Tibial nerve (tissue), 4 donors: ENCODE measurements at places on chromosomes 13 and 19.

GRCh38 chr13:20001366-20002190 lies 43.1 kb downstream of the ZMYM2 start:
- no peak for DNase-seq

- no peak for DNase-seq
Measured at GRCh38 chr19:18253716-18254115, 20.5 kb downstream of the IQCN start.

- DNase-seq = no peak
Measured at GRCh38 chr19:45906221-45906620, 3.8 kb upstream of the MYPOP start.

DNA sequence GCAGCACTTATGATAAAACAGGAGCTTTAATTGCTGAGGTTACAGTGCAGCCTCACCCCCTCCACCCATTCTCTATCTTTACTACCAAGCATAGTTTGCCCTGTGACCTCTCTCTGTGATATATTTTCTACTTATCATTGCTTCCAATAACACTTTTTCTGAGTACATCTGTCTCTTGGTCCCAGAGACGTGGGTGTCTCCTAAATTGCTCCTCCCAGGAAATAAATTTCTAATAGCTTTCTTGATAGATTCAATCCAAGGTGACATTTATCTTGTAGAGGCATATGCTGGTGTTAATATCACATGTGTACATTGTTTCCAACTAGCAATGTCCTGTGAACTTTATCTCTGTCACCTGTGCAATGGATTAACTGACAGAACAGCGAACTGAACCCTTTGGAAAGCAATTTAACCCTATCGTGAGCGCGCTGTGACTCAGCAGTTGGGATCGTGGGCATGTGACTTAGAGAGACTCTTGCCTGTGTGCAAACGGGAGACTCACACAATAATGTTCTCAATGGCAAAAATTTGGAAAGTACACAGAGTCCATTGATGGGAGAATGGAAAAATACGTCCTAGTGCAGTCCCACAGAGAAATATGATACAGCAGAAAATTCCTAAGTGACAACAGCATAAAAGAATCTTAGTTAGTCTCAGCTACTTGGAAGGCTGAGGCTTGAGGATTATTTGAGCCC lies 7.0 kb upstream of the MAP2K2 start:
- no peak for DNase-seq

DNA sequence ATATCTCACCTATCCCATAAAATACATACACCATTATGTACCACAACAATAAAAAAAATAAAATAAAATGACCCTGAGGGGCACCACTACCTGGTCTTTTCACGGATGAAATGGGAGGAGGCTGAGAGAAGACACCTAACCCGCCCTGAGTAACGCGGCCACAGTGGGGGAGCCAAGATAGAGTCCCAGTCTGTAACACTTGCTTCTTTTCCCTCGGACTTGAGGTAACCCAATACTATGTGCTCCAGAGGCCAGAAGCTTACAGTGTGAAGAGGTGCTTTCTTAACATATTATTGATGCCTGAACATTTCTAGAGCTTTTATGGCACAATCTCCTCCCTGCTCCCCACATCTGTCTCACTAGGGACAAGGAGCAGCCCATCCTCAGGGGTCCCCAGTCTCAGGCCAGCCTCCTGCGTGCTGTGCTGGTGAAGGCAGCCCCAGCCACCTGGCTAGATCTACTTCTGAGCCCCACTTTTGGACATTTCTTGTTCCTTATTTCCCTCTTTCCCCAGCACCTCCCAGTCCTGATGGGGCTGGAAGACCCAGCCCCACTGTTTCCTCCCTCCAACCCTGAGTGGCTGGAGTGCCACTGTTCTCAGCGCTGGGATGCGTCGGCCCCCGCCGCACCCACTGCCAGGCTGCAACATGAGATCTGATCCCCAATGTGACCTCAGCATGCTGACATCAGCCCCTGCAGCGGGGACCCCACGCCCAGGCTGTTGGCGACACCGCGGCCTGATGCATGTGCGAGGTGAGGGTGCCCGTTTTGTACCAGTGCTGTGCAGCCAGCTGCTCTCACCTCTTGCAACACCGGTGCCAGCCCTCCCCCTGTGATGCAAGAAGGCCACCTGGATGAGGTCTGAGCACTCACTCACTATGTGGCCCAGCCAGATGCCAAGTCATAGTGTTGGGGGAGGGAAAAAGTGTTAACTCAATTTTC lies 143.3 kb downstream of the DCLK1 start:
- no peak for DNase-seq

DNA sequence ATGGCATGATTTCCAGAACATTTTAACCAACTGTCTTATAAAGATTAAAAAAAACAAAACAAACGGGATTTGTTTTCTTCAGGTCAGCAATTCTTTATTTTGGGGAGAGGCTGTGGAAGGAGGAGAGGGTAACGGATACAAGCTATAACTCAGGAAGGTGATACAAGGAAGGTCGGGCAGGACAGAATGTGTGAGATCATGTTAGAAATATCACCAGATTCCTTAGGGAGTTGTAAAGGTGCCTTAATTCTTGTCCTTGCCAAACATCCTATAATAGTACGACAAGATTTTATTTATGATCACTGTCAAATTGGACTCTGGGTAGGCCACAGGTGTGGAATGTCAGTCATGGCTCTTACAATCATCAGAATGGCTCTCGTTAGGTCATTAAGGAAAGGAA lies 503.1 kb downstream of the DIAPH3 start:
- DNase-seq = no peak
